ENCODE measurements at places on chromosomes 5 and 9. TPM values are rescaled to one million over a fixed set of nuclear protein-coding genes. Genes with fewer than 3 reads are reported as not detected.

INSL4 gene
- total RNA-seq = not detected

AK3 gene
- 108 TPM for total RNA-seq

PDE8B gene
- total RNA-seq = 5.7 TPM

LCNL1 gene
- total RNA-seq = 5.9 TPM

EQTN gene
- not detected for total RNA-seq

PLPP7 gene
- 78.7 TPM for total RNA-seq

ST8SIA4 gene
- 4.6 TPM for total RNA-seq

VCAN gene
- total RNA-seq = 61.0 TPM

TMC1 gene
- total RNA-seq = 0.27 TPM

TNFSF15 gene
- 0.03 TPM for total RNA-seq

C5orf47 gene
- 0.24 TPM for total RNA-seq

TDRD7 gene
- total RNA-seq = 8.8 TPM

BAAT gene
- total RNA-seq = 0.22 TPM

RETREG1 gene
- total RNA-seq = 105 TPM

ZNF454 gene
- 1.7 TPM for total RNA-seq

DNA sequence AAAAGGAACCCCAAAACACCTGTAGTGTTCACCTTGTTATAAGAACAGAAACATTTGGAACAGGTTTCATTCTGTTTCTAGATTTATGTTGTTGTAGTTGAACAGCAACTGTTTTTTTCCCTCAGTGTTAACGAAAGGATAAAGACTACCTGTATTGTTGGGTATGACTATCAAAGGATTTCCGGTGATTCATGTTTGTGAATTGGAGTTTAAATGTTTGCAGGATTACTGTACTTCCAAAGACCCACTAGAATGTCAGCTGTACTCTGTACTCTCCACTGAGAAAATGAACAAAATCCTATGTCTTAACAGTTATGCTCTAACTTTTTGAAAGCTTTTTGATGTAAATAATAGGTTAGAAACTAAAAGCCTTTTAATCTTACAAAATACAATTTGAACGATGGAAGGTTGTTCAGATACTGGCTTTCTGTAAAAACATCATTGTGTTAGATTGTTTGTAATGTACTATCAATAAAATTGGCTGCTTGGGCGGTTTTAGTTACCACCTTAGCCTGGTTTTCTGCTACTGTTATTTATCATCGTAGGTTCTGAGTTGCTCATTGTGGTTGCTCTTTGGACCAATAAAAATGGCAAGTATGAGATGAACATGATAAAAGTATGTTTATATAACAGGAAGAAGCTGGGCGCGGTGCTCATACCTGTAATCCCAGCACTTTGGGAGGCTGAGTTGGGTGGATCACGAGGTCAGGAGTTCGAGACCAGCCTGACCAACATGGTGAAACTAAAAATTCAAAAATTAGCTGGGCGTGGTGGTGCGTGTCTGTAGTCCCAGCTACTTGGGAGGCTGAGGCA lies 44.1 kb downstream of the DCP2 start:
- no peak for DNase-seq

DNA sequence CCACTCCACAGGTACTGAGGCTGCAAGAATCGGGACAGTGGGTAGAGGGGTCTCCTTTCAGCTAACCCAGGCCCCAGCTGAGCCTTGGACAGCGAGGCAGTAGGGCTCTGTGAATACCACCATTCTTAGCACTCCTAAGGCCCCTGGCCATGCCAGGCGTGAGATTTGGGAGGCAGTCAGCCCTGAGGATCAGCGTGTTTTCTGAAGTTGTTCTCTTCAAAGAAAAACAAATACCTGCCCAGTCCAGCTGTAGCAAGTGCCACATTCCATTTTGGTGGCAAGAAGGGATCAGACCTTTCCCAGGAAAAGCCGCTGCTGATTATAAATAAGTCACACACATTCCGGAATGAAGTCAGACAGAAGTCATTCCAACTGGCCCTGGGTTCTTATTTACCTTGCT lies 47.8 kb downstream of the RALGPS1 start:
- DNase-seq = no peak

- DNase-seq = no peak
These were observed 2385.2 kb upstream of the C9orf72 start for GRCh38 chr9:29958469-29958868.

GRCh38 chr9:106878934-106879333 lies 16.0 kb downstream of the ZNF462 start:
- peak; percentile 88 for DNase-seq

DNA sequence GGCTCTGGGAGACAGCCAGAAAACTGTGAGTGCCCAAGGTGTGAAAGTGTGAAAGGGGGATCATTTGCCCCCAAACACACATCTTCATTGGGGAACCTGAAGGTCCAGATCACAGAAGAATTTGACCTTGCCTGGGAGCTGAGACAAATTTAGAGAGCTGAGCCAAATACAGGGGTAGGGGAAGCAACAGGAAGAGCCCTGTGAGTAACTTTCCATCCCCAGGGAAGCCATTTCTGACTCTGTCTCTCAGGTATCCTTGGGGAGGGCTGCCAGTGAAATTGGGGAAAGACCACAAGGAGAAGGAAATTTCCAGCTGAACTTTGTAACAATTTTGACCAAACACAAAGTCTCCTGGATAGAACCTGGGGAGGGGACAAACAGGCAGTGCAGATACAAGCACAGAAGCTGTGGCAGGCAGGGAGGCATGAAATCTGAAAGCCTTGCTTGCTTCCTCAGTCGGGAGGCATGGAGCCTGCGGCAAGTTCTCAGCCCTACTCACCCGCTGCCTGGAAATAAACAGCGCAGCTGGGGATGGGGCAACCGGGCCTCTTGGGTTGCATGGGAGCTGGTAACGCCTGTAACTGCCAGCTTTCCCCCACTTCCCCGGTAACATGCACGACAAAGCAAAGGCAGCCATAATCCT lies 31.5 kb upstream of the ZCCHC9 start:
- no peak for DNase-seq

- no peak for DNase-seq
These were observed 67.7 kb downstream of the PRDM6 start for GRCh38 chr5:123156577-123157296.

GRCh38 chr5:4233671-4234070 lies 638.0 kb downstream of the IRX1 start:
- no peak for DNase-seq

DNA sequence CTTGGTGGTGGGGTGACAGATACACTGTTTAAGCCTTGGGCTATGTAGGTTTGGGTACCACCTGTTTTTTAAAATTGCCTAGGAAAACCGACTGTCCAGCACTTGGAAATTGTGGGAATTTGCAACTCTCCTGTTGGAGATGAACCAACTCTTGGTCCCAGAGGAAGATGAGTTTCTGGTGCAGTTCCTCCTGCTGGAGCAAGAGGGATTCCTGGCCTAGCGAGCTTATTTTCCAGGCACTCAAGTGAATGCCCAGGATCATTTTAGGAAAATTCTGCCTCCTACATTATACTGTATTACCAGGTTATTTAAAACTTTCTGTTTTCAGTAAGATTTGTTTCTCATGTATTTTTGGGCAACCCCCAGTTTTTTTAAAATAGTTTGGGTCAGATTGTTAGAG lies 33.7 kb downstream of the AP3S1 start:
- no peak for DNase-seq

- DNase-seq = no peak
These were observed 71.3 kb downstream of the KDM4C start for GRCh38 chr9:6829027-6829426.

GRCh38 chr5:138985256-138985655 lies 110.1 kb upstream of the LRRTM2 start:
- no peak for DNase-seq

DNA sequence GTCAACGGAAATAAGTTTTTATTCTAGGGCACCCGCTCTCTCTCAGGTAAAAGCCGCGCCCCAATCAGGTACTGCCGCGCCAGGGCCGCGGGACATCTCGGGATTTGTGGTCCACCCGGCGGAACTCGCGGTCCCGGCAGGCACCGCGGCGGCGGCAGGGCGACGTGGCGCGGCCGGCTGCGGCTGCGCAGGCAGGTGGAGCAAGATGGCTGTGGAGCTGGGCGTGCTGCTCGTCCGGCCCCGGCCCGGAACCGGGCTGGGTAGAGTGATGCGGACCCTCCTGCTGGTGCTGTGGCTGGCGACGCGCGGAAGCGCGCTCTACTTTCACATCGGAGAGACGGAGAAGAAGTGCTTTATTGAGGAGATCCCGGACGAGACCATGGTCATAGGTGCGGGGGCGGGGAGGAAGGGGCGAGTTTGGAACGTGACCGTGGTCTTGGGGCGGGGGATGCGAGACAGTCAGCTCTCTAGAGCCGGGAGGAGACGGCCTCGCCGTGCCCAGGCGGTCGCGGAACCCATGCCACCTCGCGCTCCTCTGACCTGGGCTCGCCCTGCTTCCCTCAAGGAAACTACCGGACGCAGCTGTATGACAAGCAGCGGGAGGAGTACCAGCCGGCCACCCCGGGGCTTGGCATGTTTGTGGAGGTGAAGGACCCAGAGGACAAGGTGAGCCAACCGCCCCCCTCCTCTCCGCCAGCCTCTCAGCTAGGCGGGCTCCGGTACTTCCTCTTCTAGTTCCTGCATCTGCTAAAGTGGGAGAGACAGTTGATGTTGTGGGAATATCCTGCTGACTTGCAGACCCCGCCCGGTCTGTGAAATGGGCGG lies at the start of gene TMED9:
Gene TMED9 (plus strand): TSS at position 194 of the 825 bp plus-strand sequence. CDS start 12 bp downstream, at position 206.
- peak; percentile 96 for DNase-seq

- no peak for DNase-seq
These were observed 62.3 kb upstream of the HMHB1 start for GRCh38 chr5:143749581-143750205.

GRCh38 chr5:176440927-176441706 lies 7.1 kb upstream of the FAF2 start:
- DNase-seq = no peak

- DNase-seq = no peak
These were observed 16.7 kb upstream of the COMMD10 start for GRCh38 chr5:116068028-116068632.

- DNase-seq = no peak
These were observed 61.0 kb upstream of the NEK6 start for GRCh38 chr9:124196814-124197176.

DNA sequence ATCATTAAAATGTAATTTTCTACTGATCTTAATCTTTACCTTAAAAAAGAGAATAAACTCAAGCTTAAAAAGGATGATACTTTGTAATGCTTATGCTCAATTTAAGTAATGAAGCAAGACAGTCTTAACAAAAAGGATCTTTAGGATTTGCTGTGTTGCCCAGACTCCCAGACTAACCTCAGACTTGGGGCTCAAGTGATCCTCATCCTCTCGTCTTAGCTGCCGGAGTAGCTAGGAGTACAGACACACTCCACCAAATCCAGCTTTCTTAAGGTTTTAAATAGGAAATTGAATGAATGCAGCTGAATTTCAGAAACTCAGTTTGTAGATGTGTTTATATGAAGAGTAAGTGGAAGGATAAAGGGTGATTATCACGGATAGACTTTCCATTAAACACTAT lies 400.5 kb upstream of the DAB2 start:
- no peak for DNase-seq

GRCh38 chr5:120471971-120472370 lies 7.9 kb downstream of the PRR16 start:
- no peak for DNase-seq

GRCh38 chr5:72125271-72125940 lies 18.1 kb downstream of the MAP1B start:
- no peak for DNase-seq

DNA sequence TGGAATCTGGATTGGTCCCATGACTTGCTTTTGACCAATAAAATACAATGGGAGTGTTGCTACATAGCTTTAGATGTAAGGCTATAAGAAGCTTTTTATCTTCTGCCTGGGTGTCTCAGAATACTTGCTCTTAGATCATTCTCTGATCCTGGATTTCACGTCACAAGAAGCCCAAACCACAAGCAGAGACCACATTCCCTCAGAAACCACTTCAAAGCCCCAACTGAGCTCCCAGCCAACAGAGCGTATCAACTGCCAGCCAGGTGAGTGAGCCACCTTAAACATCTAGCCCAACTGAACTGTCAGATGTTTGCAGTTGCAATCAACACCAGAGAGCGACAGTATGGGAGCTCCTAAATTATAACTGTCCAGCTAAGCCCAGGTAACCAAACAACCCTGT lies 687.1 kb downstream of the TLE1 start:
- no peak for DNase-seq

- no peak for DNase-seq
These were observed 33.0 kb upstream of the WHRN start for GRCh38 chr9:114538241-114538640.

DNA sequence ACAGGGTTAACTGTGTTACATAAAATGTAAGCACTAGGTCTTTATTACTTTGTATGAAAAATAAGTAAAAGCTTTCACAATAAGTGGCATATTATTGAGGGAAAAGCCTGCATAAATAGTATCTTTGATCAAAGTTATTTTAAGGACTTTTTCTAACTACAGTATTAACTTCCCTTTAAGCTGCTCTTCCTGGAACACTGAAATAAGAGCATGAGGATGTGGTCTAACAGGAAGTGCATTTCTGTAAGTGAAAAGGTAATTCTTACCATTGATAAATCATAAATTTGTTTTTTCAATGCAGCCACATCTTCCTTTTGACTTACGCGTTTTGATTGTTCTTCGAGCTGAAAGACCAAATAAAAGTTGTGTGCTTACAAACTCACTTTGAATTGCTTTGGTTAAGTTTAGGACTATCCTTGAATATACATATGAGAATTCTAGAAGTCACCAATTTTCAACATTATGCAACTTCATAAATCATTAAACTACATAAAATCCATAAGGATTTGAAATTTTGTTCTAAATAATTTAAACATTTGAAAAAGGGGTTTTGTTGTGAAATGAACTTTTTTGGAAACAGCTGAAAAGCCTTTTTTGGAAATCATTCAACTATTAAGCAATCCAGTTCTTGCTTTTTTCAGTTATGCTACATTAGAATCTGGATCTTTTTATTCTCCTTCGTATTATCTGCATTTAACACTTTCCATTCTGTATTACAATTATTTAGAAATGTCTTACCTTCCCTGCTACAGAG lies 50.6 kb downstream of the RASEF start:
- no peak for DNase-seq

GRCh38 chr5:88925692-88926490 lies 42.9 kb upstream of the MEF2C start:
- DNase-seq = no peak

GRCh38 chr9:136771907-136772415 lies 7.6 kb upstream of the LCN15 start:
- DNase-seq = no peak
